Gastroesophageal sphincter (tissue), 4 donors: ENCODE measurements at places on chromosomes 5 and 9. TPM values are rescaled to one million over a fixed set of nuclear protein-coding genes. Genes with fewer than 3 reads are reported as not detected.

The PCDHGB6 gene
- 5.9 TPM for total RNA-seq

The LEAP2 gene
- 1.9 TPM for total RNA-seq

The FOXI1 gene
- not detected for total RNA-seq

The VCAN gene
- total RNA-seq = 148 TPM

The C5orf58 gene
- not detected for total RNA-seq

The CCNB1 gene
- total RNA-seq = 3.0 TPM

The MAST4 gene
- 30.4 TPM for total RNA-seq

The PCDHAC1 gene
- 2.3 TPM for total RNA-seq

The CCL21 gene
- total RNA-seq = 6.5 TPM

The NPR2 gene
- 12.7 TPM for total RNA-seq

The TMEM215 gene
- 0.13 TPM for total RNA-seq

The ETF1 gene
- total RNA-seq = 112 TPM

The RAPGEF6 gene
- 17.8 TPM for total RNA-seq

The PCDHGA3 gene
- 3.0 TPM for total RNA-seq

The SIL1 gene
- 28.6 TPM for total RNA-seq

The TBC1D13 gene
- total RNA-seq = 13.2 TPM

The SLC25A2 gene
- total RNA-seq = not detected

The SLC1A1 gene
- 1.2 TPM for total RNA-seq

The NRARP gene
- 4.7 TPM for total RNA-seq

The KCNN2 gene
- 7.8 TPM for total RNA-seq

The ANKRD18A gene
- total RNA-seq = 0.19 TPM

The PHF2 gene
- 51.2 TPM for total RNA-seq

The SPATA31A3 gene
- total RNA-seq = not detected

The SLC6A7 gene
- not detected for total RNA-seq

The PCDHB9 gene
- 10.9 TPM for total RNA-seq

The LIX1 gene
- total RNA-seq = 0.67 TPM
